Occipital lobe (tissue), 3 donors: ENCODE measurements at places on chromosomes 11 and 22. TPM values are rescaled to one million over a fixed set of nuclear protein-coding genes. Genes with fewer than 3 reads are reported as not detected.

The MS4A8 gene
- total RNA-seq, result not detected

The DERL3 gene
- 0.62 TPM for total RNA-seq

The C11orf16 gene
- total RNA-seq, result not detected

DNA sequence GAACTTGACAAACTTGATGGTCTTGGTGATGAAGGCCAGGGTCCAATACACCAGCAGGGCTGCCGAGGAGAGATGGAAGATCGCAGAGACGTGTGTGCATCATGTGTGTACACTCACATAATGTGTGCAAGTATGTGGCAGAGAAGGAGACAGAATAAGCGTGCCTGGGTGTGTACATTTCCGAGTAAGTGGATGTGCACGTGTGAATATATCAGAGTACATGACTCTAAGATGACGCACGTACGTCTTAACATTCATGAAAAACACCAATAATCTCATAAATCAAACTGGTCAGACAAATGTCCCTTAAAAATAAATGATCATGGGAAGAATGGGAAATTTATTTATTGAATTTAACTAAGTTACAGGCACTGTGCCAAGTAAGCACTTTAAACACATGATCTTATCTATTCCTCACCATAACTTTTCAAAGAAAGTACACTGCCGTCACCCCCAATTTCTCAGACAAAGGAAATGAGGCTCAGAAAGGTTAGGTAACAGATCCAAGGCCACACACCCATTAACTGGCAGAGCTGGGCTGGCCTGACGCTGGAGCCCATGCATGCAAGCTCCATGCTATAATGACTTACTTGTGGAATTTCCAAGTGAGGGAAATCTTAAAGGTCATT lies 13.0 kb downstream of the ABCC8 start:
- no peak for DNase-seq

- DNase-seq, result no peak
These were observed 76.1 kb downstream of the SOX6 start for GRCh38 chr11:16280256-16280682.

The TRIM48 gene
- total RNA-seq, result not detected

DNA sequence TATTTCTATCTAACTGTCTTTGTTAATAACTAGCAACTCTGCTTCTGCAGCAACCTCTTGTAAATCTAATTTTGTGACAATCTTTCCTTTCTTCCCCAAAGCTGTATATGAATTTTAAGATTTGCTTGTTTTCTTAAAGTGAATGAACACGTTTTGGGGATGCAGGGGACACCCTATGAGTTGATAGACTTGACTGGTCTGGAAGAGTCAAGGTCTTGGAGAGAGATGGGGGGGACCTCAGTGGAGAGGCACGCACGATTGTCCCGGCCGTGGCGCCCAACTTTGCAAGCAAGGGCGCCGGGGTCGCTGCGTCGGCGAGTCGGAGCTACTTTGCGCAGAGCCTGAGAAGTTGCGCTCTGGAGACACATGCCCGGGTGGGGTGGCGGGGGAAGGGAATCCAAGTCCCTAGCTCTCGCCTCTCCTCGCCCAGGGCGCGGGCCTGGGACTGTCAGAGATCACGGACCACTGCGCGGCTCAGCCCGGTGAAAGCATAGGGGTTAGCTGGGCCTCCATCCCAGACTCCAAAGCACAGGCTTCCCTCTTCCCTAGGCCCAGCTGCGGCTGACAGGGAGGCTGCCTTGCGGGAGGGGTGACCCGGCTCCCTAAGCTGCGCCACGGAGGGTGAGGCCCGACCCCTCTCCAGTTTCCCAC lies 854 bp downstream of the ABCC8 start:
- DNase-seq, result peak; percentile 15

The HOATZ gene
- not detected for total RNA-seq

The SIK3 gene
- total RNA-seq, result 29.9 TPM

DNA sequence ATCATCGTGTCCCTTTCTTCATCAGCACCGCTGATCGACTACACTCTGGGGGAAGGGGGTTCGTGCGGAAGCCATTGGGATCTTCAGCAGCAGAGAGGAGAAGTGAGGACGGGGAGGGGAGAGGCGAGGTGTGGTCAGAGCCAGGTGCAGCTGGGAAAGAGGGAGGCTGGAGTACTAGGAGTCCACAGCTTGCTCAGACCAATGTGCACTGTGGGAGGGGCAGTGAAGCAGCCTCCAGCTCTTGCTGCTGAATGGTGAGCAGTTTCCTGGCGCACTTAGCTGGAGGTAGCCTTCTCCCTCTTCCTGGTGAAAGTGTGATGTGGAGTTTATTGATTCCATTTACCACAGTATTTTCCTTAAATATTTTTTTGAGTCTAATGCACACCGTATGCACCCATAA lies 99.0 kb upstream of the NECTIN1 start:
- DNase-seq, result no peak

- DNase-seq, result no peak
These were observed 249.6 kb upstream of the B3GAT1 start for GRCh38 chr11:134661660-134662059.

- no peak for DNase-seq
These were observed 40.5 kb upstream of the RAG2 start for GRCh38 chr11:36638556-36638955.

- no peak for DNase-seq
These were observed 4.9 kb downstream of the CRY2 start for GRCh38 chr11:45852018-45852711.

- DNase-seq, result no peak
These were observed 1.3 kb upstream of the HDAC10 start for GRCh38 chr22:50252082-50253045.

- no peak for DNase-seq
These were observed 146.5 kb downstream of the CCDC34 start for GRCh38 chr11:27216270-27217149.

GRCh38 chr22:44403602-44404329 lies 91.0 kb upstream of the SHISAL1 start:
- DNase-seq, result no peak

DNA sequence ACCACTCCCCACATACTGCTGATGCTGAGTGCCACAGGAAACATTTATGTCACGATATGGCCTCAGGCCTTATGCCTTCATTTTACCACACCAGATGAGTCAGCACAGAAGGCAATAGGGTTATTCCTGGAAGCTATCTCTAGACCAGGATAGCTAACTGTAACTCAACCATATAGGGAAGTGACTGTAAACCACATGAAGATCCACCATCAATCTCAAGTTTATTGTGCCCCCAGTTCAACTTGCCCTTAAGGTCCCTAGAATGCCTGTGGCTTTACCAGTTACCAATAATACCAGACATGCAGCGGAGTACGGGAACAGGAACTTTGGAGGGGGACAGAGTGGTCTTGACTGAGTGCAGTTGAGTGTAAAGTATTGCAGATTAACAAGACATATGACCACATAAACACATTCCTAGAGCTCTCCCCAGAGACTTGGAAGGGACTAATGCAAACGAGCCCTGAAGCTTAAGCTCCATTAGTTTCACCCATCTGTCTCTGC lies 180.9 kb downstream of the KIF18A start:
- DNase-seq, result no peak

GRCh38 chr11:104908186-104908531 lies 9.9 kb upstream of the CASP12 start:
- no peak for DNase-seq
